ENCODE measurements at places on chromosomes 5 and 9.

DNA sequence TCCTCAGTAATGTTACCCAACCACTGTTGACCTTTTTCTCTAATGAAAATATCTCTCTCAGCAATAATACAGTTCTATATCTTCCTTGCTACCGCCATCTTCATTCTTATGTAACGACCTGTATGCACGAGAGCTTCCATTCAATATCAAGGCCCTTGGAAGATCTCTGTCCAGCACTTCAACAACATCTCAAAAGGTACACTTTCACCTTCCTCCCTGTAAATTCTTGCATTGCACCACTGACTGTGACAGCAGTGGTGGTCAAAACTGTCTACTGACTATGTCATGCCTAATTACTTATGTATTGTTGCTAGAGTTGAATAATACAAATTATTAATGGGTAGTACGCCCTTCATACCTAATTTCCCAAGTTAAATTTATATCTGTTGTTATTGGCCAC, 53.3 kb downstream of the ANXA1 start:
- no peak for DNase-seq

DNA sequence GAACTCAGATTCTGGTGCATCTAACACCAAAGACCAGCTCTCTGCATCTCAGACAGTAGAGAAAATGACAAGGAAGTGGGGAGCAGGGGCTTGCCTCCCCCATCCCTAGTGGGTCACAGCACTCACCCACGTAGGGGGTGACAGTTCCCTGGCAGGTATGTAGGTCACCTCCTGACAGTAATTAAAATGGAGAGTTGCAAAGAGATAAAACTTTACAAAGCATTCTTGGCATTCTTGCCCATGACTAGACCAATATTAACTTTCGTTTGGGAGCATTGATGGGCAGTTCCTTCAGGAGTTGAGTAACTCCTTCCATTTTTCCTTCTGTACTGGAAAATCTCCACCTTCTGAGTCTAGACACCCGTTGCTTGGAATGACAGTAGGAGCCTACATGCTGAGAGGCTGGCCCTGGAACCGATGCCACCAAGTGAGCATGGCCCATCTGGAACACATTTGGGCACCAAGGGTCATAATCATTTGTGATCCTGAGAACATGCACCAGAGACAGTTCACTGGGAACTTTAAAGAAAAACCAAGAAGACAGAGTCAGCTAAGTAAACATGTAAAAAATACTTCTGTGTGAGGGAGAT, 81.5 kb upstream of the MSX2 start:
- no peak for DNase-seq

GRCh38 chr5:78610163-78610583, 38.4 kb downstream of the LHFPL2 start:
- no peak for DNase-seq

GRCh38 chr9:71885467-71885866, 25.5 kb downstream of the ABHD17B start:
- DNase-seq, result no peak

DNA sequence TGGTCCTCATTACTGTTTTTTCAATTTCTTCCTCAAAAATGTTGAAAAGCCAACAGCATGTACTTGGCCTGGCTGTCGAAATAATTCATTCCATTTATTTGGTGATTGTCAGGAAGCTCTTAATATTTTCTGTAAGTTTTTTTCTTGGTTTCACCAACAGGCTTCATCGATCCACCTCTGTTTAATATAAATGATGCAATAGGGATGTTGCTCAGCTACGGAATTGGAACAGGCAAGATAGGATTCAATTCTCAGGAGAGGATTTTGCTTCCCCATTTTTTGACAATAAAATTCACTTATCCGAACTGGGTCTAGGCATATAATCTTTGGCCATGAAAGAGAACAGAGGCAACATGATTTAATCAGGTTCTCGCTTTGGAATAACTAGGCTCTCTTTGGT, 30.8 kb downstream of the C5 start:
- no peak for DNase-seq

GRCh38 chr5:143349177-143349576, 54.3 kb downstream of the NR3C1 start:
- DNase-seq, result no peak

DNA sequence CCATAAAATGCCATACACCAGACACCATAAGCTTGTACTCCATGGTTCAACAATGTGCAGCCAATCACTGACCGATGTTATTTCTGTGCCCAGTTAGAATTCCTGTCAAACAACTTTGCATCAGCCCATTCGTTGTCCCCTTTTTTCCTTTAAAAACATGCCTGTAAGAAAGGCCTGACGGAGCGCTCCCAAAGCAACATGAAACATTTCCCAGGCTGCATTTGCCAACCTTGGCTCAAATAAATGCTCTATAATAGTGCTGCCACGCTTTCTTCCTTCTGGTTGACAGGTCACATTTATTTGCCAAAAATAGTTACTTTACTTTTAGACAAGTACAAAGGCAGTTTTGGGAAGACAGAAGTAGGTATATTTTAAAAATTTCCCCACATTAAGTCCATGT, 735.6 kb upstream of the PTPRD start:
- no peak for DNase-seq

GRCh38 chr5:152405145-152405544, at the start of gene NMUR2:
TSS of gene NMUR2 (minus strand) at chr5:152405279. CDS start at chr5:152405113, 166 bp downstream.
- DNase-seq, result no peak

GRCh38 chr5:134273642-134274395, 47.9 kb upstream of the PPP2CA start:
- DNase-seq, result no peak

DNA sequence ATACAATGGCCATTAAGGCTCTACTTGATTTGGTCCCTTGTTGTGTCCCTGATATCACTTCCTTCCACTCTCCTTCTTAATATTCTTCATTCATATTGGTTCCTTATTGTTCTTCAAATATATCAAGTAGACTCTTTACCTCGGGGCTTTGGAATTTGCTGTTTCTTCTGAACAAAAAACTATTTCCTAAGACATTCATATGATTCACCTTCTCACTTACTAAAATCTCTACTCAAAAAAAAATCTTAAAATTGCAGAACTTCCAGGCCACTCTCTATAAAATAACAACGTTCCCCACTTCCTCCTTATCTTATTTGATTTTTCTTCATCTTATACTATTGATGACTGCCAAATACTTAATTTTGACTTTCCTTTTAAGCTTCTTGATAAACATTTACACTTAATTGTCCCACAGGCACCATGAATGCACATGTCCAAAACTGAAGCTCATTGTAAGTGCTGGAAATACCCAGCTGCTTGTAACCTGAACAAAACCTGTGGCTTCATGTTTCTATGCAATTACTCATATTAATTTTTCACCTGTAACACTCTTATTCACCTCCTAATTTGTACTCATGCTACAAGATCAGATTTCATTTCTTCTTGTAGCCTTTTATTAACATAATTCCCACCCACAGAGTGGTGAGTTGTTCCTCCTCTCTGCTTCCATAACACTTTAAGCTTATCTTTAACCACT, 58.4 kb upstream of the NUDT12 start:
- no peak for DNase-seq

GRCh38 chr9:105661011-105661410, 1.2 kb upstream of the TAL2 start:
- no peak for DNase-seq

DNA sequence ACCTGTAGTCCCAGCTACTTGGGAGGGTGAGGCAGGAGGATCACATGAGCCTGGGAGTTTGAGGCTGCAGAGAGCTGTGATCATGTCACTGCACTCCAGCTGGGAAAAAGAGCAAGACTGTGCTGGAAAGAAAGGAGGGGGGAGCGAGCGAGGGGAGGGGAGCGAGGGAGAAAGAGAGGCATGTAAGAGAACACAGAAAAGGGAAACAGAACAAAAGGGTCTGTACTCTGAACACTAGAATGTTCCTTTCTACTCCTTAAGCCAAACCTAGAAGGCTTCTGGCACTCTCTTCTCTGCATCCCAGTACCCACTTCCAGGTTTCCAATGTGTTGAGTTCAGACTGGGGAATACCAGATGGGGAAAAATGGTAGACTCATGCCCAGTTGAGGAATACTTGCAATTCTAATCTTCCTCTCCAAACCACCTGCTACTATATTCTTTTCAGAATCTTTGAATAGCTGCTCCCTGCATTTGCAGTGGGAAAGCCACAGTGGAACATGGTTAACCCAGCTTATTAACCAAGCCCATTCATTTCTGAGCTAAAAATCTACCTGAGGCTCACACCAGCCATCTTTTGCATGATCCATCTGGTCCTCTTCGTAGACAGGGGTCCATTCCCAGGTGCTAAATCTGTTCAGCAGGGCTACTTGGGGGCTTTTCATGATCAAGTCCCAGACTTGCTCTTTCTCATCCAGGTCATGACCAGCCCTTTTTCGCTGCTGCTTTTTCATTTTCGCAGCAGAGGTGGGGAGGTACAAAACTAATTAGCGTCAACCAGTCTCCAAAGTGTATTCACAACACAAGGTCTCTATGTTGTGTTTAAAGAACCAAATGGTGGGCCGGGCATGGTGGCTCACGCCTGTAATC, 34.9 kb downstream of the SEMA4D start:
- DNase-seq, result no peak

DNA sequence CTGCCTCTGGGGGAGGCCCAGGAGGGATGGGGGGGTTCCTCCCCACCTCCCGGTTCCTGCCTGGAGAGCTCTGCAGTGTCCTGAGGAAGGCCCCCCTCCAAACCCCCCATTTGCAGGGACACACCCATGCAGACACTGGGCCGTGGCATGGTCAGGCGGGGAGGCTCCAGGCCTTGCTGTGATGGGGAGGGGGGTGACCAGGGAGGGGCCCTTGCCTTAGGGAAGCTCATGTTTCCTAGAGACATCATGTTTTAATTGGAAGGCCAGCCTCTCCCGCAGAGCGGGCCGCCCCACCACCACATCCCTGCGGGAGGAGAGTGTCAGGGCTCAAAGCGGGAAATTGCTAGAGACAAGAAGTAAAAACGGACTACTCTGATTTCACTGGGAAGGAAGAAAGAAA, 12.0 kb downstream of the PRRX2 start:
- no peak for DNase-seq

DNA sequence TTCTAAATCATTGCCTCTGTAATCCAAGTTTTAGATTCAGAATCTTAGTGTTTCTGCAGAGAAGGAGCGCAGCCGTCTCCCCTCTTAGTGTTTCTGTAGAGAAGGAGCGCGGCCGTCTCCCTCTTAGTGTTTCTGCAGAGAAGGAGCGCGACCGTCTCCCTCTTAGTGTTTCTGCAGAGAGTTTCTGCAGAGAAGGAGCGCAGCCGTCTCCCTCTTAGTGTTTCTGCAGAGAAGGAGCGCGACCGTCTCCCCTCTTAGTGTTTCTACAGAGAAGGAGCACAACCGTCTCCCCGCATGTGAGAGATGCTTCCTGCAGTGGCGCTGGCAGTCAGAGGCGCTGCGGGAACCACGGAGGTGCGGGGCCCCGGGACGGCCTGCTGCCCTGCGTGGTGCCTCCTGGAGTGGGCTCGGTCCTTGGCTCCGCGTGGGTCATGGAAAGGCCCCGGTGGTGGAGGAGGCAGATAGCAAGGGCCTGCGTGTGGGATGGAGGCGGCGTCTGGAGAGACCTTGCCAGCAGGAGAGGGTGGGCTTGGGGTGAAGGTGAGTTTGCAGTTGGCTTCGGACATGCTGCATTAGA, 10.9 kb downstream of the CEP72 start:
- no peak for DNase-seq

DNA sequence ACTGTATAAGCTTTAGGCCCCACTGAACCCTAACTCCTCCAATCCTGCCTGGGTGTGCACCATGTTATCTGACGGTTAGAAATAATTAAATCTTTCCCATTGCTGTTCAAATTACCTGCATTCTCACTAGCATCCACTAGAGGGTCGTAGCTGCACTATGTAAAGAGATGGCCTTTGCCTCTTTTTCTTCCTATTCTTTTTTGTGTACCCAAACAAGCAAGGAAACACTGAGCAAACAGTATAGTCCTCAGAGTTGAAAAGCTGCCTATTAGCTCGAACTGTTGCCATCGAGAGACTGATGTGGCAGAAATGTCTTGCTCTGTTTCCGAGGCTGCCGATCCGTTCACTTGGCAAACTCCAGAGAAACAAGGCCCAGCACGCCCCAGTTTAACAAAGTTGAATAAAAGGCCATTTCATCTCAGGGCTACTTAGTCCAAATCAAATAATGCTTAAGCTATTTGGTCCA, 163.8 kb upstream of the TRPM3 start:
- peak; percentile 1 for DNase-seq

DNA sequence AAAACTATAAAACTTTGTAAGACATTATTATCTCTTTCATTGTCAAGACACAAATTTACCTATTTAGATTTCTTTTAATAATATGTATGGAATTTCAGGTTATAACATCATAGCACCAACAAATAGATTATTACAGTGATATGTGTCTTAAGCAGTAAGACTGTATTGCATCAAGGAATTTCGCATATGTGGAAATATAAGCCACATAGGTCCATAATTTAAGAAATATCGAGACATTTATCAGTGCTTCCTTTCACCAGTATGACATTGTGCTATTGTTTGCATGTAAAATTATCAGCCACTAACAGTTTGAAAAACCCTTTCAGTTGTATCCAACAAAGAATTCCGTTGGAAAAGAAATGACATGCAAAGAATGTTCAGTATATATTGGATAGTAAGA, 186.7 kb upstream of the RASA1 start:
- no peak for DNase-seq

DNA sequence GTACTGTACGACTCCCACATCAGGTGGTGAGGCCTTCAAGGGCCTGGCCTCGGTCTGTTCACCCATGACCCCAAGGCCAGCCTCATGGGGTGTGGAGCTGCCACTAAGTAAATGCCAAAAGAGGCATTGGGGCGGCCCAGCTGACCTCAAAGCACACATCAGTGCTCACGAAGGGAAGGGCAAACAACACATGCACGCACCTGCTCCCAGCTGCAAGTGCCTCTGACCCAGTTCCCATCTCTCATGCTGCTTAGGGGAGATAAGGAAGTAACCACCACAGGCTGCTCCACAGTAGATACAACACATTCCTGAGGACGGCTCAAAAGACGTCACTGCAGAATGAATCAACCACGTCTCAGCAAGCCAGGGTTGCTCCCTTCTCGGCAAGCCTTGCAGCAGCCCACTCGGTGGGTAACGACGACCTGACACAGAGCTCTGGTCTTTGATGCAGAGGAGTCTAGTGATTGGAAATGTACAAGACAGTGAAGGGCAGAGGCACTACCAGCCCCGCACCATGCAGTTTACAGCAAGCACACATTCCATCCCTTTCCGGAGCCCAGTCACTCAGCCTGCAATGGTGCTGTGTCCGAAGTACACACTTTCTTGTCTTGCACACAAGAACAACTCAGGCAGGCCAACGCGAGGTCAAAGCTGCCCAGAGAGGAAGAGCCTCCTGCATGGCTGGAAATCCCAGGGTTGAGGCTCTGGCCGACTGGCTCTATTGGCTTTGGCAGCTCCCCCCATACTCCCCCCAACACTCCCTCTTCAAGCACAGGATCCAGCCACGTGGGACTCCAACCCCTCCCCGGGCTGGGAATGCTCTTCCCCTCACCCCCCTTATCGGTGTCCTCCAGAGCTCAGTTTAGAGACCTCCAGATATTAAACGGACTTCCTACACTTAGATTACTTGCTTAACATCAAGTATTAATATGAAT, 31.8 kb downstream of the FABP6 start:
- no peak for DNase-seq

GRCh38 chr9:571066-571465, 270.4 kb upstream of the DMRT1 start:
- no peak for DNase-seq

- DNase-seq, result no peak
These were observed 60.2 kb upstream of the TRIO start for GRCh38 chr5:14082973-14083372.
